ENCODE measurements at places on chromosomes 13 and 19.

GRCh38 chr19:35498984-35499527 lies 8.8 kb upstream of the KRTDAP start:
- no peak for DNase-seq

GRCh38 chr13:66353664-66354063 lies 876.5 kb downstream of the PCDH9 start:
- DNase-seq: no peak

- no peak for DNase-seq
These were observed 6.0 kb downstream of the PCDH17 start for GRCh38 chr13:57637515-57637914.

DNA sequence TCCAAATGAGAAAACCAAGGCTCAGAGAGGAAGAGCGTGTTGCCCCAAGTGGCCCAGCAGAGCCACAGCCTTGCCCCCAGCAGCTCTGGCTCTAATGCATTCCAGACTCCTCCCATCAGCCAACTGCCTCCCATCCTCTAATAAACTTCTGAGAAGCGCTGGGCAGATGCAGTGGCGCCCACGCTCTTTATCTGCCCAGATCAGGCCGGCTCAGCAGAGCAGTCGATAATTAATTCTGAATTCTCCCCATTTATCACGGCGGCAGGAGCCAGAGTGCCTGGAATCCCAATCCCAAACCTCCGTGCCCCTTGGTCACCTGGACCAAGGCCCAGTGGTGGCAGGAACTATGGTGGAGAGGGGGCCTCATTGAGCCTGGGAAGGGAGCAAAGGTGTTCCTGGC lies 13.9 kb downstream of the TINCR start:
- DNase-seq: no peak

DNA sequence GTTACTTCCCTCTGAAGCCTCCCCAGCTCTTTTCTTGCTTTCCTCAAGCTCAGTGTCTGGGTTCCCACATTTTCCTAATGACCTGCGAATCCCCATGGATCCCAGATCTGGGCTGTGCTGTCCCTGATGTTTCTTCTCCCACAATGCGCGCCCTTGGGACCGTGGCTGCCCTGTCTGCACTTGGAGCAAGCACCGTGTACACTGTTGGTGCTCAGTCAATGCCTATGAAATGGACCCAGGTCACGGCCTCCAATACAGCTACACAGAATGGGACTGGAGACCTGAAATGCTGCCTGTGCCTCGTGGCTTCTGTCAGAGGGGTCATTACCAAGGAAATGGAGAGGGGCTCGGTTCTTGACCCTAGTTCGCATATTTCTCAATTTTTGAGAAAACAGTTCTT lies 160.1 kb upstream of the SOX1 start:
- no peak for DNase-seq

GRCh38 chr13:24060993-24061392 lies 99.5 kb upstream of the SPATA13 start:
- no peak for DNase-seq

GRCh38 chr13:76222511-76222910 lies 586.4 kb downstream of the LMO7 start:
- DNase-seq: no peak

- no peak for DNase-seq
These were observed 42.2 kb upstream of the FLT1 start for GRCh38 chr13:28537171-28537570.

GRCh38 chr13:68666774-68667397 lies 1436.8 kb upstream of the PCDH9 start:
- DNase-seq: no peak

DNA sequence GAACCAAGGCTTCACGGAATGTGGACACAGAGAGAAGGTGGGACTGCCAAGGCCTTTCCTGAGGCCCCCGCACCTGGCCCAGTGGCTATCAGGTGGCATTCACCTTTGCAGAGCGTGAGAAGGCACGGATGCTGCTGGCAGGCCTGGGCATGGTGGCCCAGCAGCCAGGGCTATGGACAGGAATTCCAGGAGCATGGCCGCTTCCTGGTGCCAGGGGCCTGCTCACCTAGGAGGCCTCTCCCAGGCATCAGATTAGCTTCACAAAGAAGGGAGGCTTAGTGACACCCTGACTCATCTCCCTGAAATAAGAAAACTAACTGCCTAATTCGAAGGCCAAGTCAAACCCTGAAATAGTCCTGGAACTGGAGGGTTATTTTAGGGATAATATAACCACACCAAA lies 155.8 kb downstream of the TEX29 start:
- no peak for DNase-seq

- no peak for DNase-seq
These were observed 1.7 kb downstream of the KLK4 start for GRCh38 chr19:50909240-50910070.

GRCh38 chr13:76023652-76024051 lies 387.5 kb downstream of the LMO7 start:
- DNase-seq: no peak

GRCh38 chr13:76925115-76925514 lies 23.2 kb upstream of the ACOD1 start:
- no peak for DNase-seq

DNA sequence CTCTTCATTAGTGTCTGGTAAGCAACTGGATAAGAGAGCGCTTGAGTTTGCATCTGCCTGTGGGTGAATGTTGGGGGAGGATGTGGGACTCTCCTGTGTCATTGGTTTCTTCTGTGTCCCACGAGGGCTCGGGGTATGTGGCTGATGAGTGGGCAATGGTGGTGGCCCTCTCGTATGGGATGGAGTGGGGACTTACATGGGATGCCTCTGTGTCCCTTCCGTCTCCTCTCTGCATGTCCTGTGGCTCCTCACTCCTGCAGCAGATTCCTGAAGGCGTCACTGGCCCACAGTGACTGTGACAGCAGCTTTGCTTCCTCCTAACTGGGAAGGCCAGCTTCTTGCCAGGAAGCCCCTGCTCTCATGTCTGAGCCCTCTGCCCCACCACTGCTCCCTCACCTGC lies 2.6 kb upstream of the LRP3 start:
- no peak for DNase-seq

DNA sequence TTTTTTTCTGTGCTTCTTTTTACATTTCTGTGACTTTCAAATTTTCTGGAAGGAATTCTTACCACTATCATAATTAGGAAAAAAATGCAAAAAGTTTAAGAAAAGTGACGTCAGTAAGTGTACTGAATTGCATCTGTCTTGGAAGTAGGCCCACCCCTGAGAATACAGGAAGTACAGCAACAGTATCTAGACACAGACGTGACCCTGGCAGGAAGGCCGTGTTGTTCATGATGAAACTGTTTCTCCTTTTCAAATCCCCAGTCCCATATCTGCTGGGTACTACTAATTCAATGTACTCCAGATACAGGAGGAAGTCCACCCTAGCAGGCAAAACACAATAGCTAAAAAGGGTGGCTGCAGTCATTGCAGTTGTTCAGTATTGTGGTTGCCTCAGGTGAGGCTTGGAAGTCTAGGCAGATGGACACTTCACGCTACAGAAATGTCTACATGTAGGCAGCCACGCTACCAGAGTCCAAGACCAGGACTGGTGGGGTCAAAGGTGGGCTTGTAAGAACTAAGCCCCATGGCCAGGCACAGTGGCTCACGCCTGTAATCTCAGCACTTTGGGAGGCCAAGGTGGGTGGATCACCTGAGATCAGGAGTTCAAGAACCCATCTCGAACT lies 49.6 kb upstream of the MED4 start:
- no peak for DNase-seq

DNA sequence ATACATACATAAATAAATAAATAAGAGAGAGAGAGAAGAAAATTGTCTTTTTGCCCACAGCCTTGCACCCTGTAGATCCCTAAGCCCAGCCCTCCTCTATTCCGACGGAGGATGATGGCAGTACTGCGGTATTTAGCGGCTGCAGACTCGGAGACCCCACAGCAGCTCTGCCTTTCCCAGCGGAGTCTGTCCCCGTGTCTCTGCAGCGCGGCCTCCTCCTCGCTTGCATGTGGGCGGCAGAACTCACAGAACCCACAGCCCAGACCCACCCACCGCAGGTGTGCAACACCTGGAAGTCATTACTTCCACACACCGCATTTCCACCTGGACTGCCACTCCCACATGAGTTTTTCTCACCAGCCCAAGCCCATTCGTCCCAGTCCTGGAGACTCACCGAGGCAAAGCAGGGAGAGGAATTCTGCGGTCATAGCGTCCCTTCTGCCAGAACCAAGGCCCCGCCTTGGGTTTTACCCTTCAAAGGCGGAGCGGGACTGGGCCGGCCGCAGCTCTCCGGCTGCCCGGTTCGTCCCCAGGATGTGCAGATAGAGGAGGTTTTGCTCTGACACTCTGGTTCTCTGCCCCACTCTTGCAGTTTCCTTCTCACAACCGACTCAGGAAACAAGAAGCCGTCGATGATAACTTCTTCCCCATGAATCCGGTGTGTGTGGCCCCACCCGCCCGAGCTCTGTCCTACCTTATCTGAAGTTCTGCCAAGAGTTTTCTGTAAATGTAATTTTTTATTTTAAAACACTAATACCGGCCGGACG lies at the start of gene VSTM1:
TSS of gene VSTM1 (minus strand) at position 548 of the 767 bp plus-strand sequence. CDS start at position 428, 120 bp downstream.
- no peak for DNase-seq

- no peak for DNase-seq
These were observed 37.3 kb downstream of the ENOX1 start for GRCh38 chr13:43749503-43749902.

- DNase-seq: peak; percentile 50
These were observed 10.6 kb upstream of the MADCAM1 start for GRCh38 chr19:485583-486236.

- no peak for DNase-seq
These were observed 34.1 kb upstream of the TFDP1 start for GRCh38 chr13:113550453-113550852.

- DNase-seq: no peak
These were observed 2.5 kb downstream of the NFIC start for GRCh38 chr19:3368848-3369336.

GRCh38 chr19:44803442-44804428 lies 5.2 kb upstream of the BCAM start:
- no peak for DNase-seq

- no peak for DNase-seq
These were observed 17.4 kb upstream of the NDUFS7 start for GRCh38 chr19:1366296-1366695.

GRCh38 chr13:27968316-27969081 lies 616 bp downstream of the CDX2 start:
- DNase-seq: no peak

DNA sequence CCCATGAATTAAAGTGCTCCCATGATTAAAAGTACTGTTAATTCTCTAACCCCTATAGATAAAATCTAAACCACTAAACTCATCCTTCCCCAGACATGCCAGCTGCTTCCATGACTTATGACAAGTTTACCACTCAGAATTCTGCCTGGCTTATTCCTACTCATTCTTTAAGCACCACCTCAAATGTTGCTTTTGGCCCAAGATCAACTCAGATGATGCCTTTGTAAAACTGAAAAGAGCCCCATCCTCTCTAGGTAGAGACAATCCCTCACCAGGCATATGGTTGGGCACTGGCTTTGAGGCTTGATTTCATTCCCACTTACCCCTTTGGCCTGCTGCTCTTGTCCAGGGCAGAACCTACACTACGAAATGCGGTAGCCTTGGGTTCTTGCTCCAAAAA lies 250.0 kb downstream of the DNAJC15 start:
- DNase-seq: peak; percentile 54

DNA sequence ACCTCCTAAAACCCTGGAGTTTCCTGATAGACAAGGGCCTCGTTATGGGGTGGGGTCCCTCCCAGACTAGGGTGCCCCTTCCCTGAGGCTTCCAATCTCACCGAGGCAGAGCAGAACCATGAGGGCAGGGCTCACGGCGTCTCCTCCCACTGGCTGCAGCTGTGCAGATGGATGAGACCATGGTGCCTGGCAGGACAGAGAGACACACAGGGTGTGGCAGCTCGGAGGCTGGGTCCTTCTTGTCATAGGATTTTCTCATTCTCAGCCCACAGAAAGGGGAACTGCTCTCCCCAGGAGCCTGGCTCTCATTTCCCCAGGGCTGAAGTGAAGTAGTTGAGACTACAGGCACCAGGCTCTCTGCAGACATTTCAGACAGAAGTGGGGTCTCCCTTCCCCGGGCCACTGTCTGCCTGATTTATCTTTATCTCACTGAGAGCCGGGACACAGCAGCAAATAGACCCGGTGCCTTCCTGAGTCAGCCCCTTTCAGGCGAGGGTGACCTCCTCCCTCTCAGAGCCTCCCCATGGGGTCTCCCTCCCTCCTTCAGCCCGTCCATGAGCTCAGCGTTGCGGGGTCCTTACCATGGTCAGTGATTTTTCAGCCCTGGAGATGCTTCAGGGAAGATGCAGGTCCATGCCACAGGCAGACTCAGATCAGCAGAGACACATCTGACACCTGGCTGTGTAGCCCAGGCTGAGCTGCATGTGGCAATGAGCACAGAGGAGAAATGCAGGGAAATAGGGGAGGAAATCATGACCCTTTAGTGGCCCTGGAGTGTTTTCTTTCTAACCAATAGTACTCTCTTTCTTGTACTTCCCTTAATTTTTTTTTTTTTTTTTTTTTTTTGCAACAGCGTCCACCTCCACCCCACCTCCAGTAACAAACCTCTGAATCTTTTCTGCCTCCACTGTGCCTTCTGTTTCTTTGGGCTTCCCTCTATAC lies at the start of gene LILRA5:
TSS of gene LILRA5 (minus strand) at position 731 of the 942 bp plus-strand sequence. CDS start at position 584, 147 bp downstream.
- no peak for DNase-seq

GRCh38 chr19:5093948-5094718 lies 125.2 kb downstream of the KDM4B start:
- no peak for DNase-seq

GRCh38 chr13:42056583-42056982 lies 8.1 kb downstream of the DGKH start:
- no peak for DNase-seq

GRCh38 chr19:51742789-51743188 lies 8.9 kb downstream of the FPR1 start:
- DNase-seq: no peak

- DNase-seq: no peak
These were observed 24.7 kb upstream of the CD33 start for GRCh38 chr19:51200071-51200666.

- peak; percentile 12 for DNase-seq
These were observed 68.8 kb downstream of the LMO7 start for GRCh38 chr13:75704927-75705288.

GRCh38 chr13:66069570-66069969 lies 1160.6 kb downstream of the PCDH9 start:
- DNase-seq: no peak

DNA sequence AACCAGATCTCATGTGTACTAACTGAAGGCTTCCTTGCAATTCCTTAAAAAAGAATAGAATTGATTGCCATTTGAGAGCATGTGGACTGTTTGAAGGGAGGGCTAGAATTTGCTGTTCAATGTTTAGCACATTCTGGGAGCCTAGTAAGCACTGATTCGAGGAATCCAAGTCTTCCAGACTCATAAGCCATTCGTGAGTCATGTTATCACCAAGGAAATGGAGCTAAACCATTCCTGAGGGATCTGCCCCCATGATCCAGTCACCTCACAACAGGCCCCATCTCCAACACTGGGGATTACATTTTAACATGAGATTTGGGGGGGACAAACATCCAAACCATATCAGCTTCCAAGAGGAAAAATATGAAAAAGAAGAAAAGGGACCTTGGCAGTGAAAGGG lies 276.4 kb downstream of the KCNRG start:
- no peak for DNase-seq

GRCh38 chr19:14830702-14831101 lies 4.3 kb downstream of the OR7A5 start:
- DNase-seq: no peak

- DNase-seq: no peak
These were observed 913.5 kb upstream of the ATXN8OS start for GRCh38 chr13:69194130-69194529.

- DNase-seq: no peak
These were observed 1531.7 kb upstream of the SPRY2 start for GRCh38 chr13:81872581-81872980.

- no peak for DNase-seq
These were observed at the start of gene COL5A3 for GRCh38 chr19:10010247-10010691. COL5A3 (minus strand) TSS chr19:10010504; CDS start chr19:10010385, 119 bp downstream.

Measured in DMS79 (cell line).